CD4-positive, alpha-beta T cell treated with Interleukin-2 at 100 ng/mL for 4 hours (primary cell): ENCODE measurements at places on chromosomes 13 and 19.

DNA sequence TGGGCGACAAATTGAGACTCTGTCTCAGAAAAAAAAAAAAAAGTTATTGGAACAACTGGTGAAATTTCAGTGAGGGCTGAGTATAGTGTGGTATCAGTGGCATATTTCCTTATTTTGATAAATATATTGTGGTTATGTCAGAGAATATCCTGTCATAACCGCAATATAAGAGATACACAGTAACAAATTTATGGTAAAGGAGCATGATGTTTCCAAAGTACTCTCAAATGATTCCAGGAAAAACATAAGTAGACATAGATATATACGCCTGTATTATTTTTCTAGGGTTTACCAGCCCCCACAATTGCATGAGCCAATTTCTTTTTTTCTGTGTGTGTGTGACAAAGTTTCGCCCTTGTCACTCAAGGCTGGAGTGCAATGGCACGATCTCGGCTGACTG, 5.7 kb upstream of the C5AR1 start:
- DNase-seq, result no peak

DNA sequence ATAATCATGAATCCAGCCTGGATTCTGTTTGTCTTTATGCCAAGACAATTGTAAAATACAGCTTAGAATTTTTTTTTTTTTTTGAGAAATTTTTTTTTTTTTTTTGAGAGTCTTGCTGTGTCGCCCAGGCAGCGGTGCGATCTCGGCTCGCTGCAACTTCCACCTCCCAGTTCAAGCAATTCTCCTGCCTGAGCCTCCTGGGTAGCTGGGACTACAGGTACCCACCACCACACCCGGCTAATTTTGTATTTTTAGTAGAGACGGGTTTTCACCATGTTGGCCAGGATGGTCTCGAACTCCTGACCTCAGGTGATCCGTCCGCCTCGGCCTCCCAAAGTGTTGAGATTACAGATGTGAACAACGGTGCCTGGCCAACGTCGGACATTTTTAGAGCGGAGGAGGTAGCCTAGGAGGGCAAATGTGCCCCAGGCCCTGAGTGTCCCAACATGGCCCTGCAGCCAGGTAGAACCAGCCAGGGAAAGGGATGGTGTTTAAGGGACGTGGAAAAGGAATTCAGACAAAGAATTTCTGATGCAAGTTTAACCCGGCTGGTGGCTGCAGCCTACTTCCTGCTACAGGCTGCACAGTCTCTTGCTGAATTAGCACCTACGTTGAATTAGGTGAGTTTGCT, 89.8 kb downstream of the GNG7 start:
- DNase-seq, result no peak

- DNase-seq, result no peak
Observed at GRCh38 chr13:34749046-34749445, 193.0 kb upstream of the NBEA start.

GRCh38 chr19:4671185-4671851, 1.2 kb upstream of the MYDGF start:
- no peak for DNase-seq

- DNase-seq, result no peak
Observed at GRCh38 chr13:80157261-80157932, 183.5 kb downstream of the SPRY2 start.

DNA sequence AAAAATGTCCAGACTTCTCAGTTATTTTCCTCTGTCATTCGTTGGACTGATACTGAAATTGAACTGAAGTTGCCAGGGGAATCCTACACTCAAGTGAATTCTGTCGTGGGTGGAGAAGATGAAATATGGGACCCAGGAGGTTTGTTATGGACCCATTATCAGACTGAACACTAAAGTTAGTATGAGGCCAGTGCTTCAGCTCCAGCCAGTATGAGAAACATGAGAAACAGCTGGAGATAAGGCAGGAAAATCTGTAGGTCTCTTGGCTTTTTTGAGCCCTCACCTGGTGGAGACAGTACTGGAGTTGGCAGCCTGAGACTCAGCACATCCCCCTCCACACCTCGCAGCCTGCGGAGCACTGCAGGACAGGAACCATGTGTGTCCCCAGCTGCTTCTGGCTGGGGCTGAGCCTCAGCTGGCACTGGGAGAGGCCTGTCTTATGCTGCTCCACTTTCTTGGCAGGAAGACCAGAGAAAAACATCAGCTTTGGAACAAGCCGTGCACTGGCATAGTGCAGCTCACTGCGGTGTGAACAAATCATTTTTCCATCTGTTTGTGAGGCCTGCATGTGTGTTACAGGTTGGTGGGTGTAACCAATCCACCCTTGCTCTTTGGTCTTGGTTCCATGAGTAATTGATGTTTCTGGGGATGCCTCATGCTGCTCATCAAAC, 641.0 kb downstream of the FGF9 start:
- no peak for DNase-seq

DNA sequence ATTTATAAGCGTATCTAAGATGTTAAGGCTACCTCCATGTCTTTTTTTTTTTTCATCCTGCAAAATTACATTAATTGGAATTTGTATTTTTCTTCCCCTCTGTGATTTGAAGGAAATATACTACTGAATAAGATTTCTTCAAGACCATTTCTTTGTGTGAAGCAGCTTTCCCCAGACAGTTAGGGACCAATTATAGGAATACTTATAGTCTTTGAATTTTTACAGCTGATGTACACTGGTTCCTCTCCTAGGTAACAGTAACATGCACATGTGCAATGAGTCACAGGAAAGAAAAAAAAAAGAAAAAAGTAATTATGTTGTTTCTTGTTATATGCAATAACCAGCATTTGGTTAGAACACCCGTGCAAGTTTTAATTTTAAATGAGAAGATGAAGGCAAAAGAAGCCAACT, 82.0 kb downstream of the PCDH9 start:
- no peak for DNase-seq

- DNase-seq, result no peak
Observed at GRCh38 chr13:112951674-112952371, 17.2 kb upstream of the MCF2L start.

- DNase-seq, result no peak
Observed at GRCh38 chr13:46088821-46089562, 15.8 kb downstream of the CPB2 start.

DNA sequence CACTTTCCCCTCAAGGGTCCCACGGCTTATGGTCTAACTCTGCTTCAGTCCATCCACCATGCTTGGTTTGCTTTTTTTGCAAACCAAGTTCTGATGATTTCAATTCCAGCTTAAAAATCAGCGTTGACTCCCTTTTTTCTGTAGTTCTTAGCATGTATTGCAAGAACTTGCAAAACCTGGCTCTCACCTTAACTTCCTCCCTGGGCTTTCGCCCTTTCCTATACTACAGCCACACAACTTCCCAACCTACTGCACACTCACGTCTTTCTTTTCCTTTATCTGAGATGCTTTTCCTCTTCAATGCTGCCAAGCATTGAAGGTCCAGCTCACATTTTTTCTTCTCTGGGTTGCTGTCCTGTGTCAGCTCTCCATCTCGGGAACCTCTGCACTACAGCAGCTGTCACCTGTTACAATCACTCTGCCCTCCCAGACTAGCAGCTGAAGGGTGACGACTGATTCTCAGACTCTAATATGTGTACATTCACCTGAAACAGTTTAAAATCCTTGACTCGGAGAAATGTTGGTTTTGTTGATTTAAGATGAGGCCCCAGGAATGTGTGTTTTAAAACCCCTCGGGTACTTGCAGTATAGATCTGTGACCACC, 143.7 kb downstream of the FREM2 start:
- no peak for DNase-seq

DNA sequence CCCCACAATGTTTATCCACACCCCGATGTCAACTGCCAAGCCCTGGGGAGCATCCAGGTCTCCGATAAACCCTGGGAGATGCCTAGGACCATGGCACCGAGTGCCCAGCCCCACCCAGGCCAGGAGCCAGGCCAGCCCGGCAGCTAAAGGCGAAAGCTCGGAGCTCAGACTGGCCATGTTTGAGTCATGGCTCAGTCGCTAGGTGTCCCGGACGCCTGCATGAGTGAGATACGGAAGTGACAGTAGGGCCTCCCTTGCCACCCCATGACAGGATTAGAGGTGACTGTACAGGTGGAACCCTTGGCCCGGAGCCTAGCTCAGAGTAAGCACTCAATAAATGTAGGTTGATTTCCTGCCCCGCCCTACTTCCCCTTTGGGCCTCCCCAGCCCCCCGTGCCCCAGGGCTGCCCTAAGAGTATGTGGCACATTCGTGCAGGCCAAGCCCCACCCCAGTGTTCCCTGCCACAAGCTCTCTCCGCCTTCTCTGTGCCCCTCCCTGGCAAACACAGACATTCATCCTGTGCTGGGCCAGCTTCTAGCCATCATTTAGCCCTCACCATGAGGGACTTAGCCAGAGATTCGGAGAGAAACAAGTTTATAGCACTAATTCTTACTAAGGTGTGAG, 5.8 kb upstream of the TPM4 start:
- peak; percentile 94 for DNase-seq

- DNase-seq, result no peak
Observed at GRCh38 chr13:35930665-35931631, 200.2 kb downstream of the DCLK1 start.

DNA sequence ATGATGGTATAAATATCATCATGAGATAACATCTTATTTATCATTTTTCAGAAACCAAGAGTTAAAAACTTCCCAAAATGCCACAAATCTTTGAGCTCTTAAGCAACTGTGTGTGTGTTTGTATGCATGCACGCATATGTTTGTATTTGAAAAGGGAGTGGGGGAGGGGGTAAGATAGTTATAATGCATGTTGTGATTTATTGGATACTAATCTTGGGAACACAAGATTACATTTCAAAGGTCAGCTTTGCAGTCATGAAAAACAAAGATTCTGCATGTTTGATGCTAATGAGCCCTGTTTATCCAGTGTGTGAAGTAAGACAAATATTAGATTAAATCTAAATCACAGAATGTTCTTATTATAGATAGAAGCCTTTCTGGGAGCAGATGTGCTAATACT, 355.9 kb downstream of the DCT start:
- no peak for DNase-seq

DNA sequence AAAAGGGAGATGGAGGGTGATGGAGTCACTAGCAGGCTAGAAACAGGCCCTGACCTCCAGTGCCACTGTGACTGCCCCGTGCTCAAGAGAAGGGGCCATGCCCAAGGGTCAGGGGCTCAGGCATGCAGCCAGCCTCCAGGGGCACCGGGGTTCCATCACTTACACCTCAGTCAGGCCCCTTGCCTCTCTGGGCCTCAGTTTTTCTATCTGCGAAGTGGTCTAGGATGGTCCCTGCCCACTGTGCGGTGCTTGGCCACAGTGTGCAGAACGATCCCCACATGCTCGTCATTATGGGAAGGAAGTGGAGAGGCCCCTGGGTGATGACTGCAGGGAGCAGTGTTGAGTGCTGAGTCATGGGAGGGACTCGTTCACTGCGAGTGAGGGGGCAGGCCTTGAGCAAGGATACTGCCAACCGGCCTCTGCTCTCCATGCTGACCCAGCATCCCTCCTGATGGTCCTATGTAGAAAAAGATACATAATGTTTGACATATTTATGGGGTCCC, 23.1 kb downstream of the TMED1 start:
- peak; percentile 38 for DNase-seq

- no peak for DNase-seq
Observed at GRCh38 chr13:111183959-111184358, 68.8 kb downstream of the ARHGEF7 start.

- no peak for DNase-seq
Observed at GRCh38 chr13:95289020-95289444, 12.2 kb downstream of the ABCC4 start.

GRCh38 chr19:7006135-7006704, 15.0 kb downstream of the MBD3L2B start:
- DNase-seq, result no peak

DNA sequence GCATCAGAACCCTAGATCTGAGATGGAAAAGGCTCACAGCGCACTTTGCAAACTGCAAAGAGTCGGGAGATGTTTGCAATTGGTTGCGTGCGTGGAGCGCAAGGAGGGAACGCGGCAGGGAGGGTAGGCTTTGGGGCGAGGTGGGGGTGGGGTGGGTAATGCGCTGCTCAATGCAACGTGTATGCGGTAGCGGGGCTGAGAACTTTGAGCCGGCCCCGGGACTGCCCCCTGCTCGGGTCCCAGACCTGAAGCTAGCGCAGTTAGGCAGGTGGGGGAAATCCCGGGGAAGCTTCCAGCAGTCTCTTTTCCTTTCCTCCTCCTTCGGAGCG, 971 bp downstream of the FOSB start:
- no peak for DNase-seq

DNA sequence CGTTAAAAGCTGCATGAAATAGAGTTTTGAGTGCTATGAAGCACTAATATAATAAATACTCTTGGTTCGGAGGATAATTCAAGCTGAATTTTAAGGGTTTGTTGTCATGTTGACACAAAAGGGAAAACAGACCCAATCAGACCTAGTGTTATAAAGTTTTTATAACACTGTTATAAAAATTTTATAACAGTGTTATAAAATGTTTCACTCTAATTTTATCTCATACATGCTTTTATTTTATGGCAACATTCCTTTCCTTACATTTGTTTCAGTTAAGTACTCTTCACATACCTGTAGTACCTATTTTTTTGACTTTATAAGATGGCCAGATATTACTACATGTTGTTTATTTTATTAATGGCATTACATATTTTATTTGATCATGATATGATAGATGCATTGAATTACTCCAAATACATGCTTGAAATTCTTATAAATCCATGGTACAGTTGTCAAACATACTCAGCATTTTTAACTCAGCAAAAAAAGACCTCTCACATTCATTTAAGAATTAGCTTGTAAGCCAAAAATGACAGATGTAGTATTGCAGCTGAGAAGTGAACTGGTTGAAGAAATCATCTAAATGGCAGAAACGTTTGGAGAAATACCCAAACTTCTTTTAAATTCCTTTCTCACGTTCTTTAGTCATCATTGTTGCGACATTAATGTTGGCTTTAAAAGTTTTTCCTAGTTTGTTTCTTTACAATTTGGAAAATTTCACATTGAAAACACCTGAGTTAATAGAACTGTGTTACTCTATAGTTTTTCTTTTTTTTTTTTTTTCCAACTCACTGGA, 104.5 kb downstream of the PIBF1 start:
- DNase-seq, result no peak

- no peak for DNase-seq
Observed at GRCh38 chr13:33940898-33941297, 122.9 kb downstream of the RFC3 start.

- DNase-seq, result no peak
Observed at GRCh38 chr13:96299235-96299634, 209.3 kb downstream of the HS6ST3 start.

GRCh38 chr13:93361703-93362102, 135.1 kb downstream of the GPC6 start:
- no peak for DNase-seq

DNA sequence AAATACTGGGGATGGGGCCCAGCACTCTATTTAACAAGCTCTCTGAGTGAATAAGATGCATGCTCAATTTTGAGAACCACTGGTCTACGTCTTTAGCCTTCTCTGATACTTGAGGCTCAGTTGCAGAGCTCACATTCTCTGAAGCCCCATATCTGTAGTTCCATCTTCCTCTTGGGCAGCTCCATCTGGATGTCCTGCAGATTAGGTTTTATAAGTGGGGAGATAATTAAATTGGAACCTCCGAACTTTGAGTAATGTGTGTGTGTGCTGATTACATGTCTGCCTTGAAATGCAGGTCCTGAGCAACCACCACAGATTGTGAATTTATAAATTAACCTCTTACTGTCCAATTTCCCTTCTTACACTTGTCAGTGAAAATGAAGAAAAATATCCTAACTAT, 7.2 kb upstream of the RASL11A start:
- no peak for DNase-seq
